Small intestine (tissue), 16 donors: ENCODE measurements at places on chromosomes 5 and 9. TPM values are rescaled to one million over a fixed set of nuclear protein-coding genes. Genes with fewer than 3 reads are reported as not detected.

DNA sequence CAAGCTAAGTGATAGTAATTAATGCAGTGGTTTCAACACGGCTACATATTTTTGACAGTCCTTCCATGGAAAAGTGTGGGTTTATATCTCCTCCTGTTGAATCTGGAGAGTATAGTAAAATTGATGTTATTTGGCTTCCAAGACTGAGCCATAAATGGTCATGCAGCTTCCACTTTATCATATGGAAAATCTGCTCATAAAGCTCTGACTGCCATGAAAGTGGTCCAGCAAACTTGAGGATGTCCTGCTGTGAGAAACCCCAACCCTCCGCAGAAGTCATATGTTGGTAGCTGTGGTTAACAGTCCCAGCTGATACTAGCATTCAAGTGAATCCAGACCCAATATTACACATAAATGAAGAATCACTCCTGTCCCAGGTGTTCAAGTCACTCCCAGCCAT, 378.3 kb downstream of the KCTD16 start:
- no peak for DNase-seq

- DNase-seq: no peak
Measured at GRCh38 chr5:31890046-31890445, 251.1 kb downstream of the PDZD2 start.

DNA sequence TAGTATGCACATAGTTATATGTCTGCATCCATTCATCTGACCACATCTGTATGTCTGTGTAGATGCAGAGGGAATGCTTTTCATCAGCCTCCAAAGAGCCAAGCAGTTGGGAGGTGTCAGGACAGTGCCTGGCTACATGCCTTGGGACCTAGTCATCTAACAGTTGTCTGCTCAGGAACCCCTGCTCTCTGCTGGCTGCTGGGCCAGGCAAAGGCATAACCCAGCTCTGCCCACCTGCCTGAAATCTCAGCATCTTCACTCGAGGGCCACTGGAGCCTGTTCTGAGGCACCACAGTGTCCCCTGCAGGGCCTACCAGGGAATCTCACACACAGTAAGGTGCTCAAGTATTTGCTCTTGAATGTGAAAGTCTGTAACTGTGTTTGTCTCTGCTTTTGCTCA, 3.7 kb downstream of the C9orf50 start:
- no peak for DNase-seq

GRCh38 chr5:179140293-179140692, 80.1 kb downstream of the ZNF354C start:
- no peak for DNase-seq

- no peak for DNase-seq
Measured at GRCh38 chr5:159921721-159922120, 5.4 kb downstream of the ADRA1B start.

- no peak for DNase-seq
Measured at GRCh38 chr9:134318481-134318891, 7.8 kb upstream of the RXRA start.

GRCh38 chr5:144368556-144368955, 197.9 kb downstream of the KCTD16 start:
- DNase-seq: peak; percentile 63

DNA sequence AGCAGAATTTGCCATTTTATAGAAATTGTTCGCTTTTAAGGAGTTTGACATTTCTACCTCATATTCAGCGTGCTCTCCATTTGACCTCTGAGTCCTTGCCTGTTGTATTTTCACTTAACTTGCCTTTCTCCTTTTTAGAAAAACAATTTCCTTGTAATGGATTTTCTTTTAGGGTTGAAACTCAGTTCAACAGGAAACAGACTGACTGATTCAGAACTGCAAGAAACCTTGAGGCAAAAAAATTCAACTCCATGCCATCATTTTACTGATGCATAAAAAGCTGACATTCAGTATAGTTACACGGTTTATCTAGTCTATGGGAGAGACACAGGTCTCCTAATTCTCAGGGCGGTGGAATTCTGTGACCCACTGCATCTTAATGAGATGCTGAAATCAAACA, 59.8 kb downstream of the MRPS30 start:
- DNase-seq: no peak

GRCh38 chr5:4275232-4275631, 679.6 kb downstream of the IRX1 start:
- no peak for DNase-seq

GRCh38 chr9:4086119-4087090, 213.5 kb downstream of the GLIS3 start:
- no peak for DNase-seq

GRCh38 chr9:33489066-33489465, 15.3 kb upstream of the NOL6 start:
- DNase-seq: no peak

DNA sequence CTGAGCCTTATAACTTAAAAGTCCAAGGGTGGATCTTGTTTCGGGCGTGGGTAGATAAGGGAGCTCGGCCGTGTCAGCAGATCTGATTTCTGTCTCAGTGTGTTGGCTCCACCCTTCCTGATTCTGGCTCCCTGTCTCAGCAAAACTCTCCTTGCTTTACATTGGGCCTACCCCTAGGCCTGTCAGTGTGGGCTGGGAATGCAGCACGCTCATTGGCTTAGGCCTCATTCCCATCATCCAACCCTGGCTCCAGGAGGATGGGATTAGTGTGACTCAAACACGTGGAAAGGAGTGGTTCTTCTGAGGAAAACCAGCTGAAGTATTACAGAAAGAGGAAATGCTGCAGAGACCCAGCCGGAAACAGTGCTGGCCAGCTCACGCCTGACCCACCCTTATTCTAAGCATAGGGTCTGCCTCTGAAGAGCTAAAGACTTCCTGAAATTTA, 59.9 kb downstream of the ZFAND5 start:
- DNase-seq: peak; percentile 93

DNA sequence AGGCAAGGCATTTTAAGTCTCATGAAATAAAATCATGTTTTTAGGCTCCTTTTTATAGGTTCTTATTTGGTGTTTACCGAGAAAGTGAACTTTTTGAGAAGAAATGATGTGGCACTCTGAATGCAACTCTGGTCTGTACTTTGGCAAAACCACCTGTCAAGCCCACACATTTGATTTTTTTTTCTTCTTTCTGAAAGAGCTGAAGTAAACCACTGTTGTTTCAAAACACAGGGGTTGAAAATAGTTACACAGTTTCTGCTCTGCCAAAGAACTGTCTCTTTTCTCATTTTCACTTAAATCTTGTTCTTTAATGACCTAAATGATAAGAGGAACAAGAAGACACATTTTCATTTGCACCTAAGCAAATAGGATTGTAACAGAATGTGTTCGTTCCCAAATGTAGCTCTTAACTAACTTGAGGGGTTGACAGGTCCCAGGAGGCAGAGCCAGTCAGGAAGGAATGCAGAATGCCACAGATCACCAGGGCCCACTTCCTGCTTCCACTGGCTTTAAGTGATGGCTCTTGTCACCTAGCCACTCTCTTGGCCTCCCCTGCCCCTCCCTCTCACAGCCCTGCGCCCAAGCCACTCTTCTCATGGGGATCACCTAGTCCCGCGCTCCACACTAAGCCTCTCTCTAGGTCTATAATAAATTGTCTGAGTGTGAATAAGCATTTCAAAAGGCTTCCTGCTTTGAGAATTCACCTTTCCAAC, 47.3 kb downstream of the MED27 start:
- DNase-seq: no peak

GRCh38 chr5:112776301-112776856, 38.7 kb downstream of the APC start:
- DNase-seq: no peak

GRCh38 chr9:36878986-36879982, 154.8 kb downstream of the PAX5 start:
- no peak for DNase-seq

DNA sequence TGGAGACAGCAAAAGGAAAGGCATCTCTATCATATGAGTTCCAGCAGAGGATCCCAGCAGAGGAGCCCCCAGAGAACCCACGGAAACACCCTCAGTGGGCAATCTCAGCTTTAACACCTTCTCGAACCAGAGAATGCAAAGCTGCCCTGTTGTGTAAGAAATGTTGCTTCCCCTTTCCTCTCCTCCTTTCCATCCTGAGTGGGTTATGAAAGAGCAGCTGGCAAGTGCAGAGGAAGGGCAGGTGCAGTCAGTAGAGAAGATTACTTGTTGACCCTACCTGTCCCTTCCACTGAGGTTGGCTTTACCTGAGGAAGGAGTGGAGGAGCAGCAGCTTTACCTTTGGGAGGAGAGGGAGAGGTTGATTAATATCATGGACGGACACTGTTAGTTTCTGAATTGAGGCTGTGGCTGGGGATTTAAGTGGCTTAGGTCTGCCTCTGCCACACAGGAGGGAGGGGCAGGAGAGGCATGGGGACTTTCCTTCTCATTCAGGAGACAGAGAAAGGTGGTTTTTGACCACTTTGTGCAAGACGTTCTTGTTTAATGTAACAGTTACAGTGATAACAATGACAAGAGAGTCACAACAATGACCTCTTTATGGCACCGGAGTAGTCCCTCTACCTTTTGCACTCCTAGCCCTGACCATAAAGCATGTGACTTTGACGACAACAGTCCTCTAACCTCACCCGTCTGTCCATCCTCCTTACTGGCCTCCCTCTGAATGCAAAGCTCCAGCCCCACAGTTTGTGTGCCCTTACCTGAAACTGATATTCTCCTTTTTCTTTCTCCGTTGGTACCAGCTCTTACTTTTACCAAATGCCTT, 254.8 kb downstream of the NSG2 start:
- DNase-seq: no peak

- DNase-seq: no peak
Measured at GRCh38 chr5:54884195-54884536, 101.2 kb downstream of the ESM1 start.

DNA sequence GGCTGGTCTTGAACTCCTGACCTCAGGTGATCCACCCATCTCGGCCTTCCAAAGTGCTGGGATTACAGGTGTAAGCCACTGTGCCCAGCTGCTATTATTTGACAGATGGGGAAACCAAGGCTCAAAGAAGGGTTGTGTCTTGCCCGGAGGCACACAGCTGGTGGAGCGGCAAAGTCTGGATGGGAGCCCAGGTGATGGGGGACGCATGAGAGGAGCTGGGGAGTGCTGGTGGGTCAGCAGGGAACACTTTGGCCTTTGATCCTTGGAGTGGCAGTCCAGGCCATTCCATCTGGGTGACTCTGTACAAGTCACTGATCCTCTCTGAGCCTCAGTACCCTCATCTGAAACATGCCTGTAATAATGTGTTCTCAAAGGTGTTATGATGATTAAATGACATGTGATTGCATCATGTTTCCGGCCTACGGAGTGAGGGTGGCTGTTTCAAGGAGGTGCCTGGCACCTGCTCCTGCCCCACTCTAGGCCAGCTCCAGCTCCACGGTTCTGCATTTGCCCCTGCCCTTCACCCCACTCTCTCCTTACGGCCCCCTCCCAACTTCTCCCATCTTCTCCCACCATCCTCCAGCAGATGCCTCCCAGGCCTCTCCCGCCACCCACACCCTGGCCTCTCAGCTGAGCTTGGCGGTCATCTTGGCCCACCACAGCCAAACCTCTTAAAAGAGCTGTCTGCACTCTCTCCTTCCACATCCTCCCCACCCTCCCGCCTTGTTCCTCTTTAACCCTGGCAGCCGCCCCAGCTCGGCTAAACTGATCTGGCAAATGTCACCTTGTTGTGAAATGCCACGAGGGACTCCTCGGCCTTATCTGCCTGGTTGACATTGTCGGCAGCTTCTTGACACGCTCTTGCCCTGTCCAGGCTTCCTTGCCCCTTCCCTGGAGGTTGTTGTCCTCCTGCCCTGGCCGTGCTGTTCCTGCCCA, 5.5 kb upstream of the DBN1 start:
- DNase-seq: no peak

DNA sequence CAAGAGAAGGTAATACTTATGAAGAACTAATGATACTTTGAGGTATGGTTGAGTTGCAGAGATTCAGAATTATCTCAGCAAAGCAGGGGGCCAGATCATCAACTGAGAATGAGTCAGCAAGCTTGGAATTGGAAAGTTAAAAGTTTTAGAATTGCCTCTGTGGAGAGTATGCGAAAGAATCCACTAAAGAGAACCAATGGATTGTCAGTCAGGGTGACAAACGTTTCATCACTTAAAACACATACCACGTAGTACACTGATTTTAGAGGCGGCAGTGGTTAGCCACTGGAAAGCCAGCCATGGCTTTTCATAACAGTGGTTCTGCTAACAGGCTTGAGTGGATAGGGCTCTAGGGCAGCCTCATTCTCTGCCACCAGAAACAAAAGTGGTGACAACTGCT, 30.7 kb downstream of the AOPEP start:
- no peak for DNase-seq

DNA sequence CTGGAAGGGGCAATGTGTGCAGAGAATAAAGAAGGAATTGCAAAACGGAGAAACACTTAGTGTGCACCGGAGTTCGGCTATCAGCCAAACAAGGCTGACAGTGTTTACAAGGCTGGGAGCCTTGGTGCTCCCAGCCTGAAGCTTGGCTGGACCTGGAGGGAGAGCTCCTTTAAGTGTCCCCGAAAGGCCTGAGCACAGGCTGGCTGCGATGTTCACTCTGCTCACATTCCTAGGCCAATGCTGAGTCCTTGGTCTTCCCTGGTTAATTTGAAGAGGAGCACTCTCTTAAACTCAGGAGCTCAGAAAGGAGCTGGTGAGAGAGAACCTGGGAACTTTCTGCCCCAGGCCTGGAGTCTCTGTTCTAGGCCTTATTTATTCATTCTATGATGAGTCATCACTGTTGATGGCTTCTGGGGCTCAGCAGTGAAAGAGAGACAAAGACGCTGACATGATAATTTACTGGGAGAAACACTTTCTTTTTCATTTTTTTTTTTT, 88.6 kb upstream of the MYO10 start:
- no peak for DNase-seq

DNA sequence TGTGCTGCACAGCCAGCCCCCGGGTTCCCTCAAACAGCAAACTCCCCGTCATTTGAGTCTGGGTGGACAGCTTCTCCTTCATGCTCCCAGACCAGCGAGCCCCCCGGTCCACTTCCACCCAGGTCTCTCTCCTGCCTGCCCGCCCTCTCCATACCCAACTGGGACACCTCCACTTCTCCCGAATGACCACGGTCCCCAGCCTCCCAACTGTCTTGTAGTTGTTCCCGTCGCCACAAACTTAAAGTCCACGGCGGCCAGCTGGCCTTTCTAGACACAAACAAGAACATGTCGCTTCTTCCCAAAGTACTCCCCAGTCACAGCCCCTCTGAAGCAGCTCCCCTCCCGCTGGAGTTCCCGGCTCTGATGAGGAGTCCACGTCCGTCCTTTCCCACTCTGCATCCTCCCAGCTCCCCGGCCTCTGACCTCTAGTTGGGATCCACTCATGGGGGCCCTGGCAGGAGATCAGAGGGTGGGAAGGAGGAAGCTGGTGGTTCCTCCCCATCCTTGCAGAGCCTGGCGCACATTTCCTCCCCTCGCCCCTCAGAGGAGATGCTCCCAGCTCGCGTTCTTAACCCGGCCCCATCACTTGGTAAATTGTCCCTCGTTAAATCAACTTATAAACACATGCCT, 24.1 kb upstream of the PPP1R26 start:
- DNase-seq: no peak

GRCh38 chr5:173328844-173329490, 753 bp upstream of the STC2 start:
- DNase-seq: no peak

- peak; percentile 43 for DNase-seq
Measured at GRCh38 chr5:73637565-73637964, 11.6 kb downstream of the ARHGEF28 start.

Gene ORM2
- polyA plus RNA-seq: not detected

Gene PTGS1
- polyA plus RNA-seq: 5.5 TPM

Gene MYOZ3
- polyA plus RNA-seq: 0.45 TPM

Gene PCDHA9
- 0.06 TPM for polyA plus RNA-seq

Gene TGFBI
- 4.2 TPM for polyA plus RNA-seq

Gene ZBTB26
- 0.89 TPM for polyA plus RNA-seq

Gene KYAT1
- 4.1 TPM for polyA plus RNA-seq

Gene WNT8A
- polyA plus RNA-seq: not detected

Gene ELOVL7
- polyA plus RNA-seq: 18.6 TPM

Gene ZNF474
- polyA plus RNA-seq: not detected
